ENCODE measurements at places on chromosomes 6 and 20. TPM values are rescaled to one million over a fixed set of nuclear protein-coding genes. Genes with fewer than 3 reads are reported as not detected.

RIPOR3 gene
- 8.4 TPM for total RNA-seq

KCNQ2 gene
- total RNA-seq: not detected

BNIP5 gene
- total RNA-seq: 0.12 TPM

BMP7 gene
- total RNA-seq: 1.3 TPM

TGM3 gene
- not detected for total RNA-seq

CST4 gene
- total RNA-seq: not detected

DNA sequence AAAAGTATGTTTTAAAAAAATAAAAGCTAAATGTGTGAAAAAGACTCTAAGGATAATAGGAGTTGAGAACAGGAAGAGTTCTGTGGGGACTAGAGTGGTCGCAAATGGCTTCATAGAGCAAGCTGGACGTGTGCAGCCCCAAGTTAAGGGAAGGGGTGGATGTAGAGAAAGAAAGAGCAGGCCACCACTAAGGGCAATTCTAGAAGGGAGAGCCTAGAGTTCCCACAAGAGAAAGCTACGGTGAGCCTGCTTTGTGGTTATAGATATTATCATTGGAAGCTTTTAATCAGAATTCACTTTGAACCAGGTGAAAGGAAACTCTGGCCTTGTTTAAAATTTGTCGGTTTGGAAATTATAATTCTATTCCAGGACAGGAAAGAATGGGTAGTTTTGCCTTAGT, 101.6 kb downstream of the HIVEP2 start:
- DNase-seq: no peak

GRCh38 chr6:66508433-66508832, 801.4 kb upstream of the EYS start:
- DNase-seq: no peak

DNA sequence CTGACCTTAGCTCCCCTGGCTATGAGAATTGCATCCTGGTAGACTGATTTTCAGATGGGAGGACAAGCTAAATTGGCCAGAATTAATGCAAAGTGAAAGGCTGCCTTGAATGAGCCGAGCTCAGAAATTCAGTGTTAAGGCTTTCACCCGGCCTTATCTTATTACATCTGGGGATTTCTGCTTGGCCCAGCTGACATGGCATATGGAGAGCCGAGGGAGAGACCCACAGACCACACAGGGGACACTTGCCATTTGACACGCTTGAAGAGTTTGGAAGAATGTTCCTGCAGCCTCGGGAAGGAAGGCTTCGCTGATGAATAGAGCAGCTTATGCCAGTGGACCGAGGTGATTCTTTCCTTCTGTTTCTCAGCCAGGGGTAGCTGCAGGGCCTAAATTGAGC, 9.0 kb downstream of the MOCS3 start:
- no peak for DNase-seq

GRCh38 chr20:62760856-62761758, 35.2 kb upstream of the MRGBP start:
- no peak for DNase-seq

DNA sequence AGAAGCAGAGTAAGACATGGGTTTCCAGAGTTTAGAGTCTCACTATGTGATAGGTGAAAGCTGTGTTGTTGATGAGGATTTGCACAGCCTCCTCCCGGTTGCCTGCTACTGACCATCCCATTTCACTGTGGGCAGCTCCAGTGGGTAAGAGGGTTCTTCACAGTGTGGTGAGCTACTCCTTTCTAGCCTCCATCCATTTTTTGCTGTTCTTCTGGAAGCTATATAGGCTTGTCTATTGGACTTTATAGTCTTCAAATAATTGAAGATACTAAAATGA, 13.4 kb downstream of the UST start:
- DNase-seq: no peak

DNA sequence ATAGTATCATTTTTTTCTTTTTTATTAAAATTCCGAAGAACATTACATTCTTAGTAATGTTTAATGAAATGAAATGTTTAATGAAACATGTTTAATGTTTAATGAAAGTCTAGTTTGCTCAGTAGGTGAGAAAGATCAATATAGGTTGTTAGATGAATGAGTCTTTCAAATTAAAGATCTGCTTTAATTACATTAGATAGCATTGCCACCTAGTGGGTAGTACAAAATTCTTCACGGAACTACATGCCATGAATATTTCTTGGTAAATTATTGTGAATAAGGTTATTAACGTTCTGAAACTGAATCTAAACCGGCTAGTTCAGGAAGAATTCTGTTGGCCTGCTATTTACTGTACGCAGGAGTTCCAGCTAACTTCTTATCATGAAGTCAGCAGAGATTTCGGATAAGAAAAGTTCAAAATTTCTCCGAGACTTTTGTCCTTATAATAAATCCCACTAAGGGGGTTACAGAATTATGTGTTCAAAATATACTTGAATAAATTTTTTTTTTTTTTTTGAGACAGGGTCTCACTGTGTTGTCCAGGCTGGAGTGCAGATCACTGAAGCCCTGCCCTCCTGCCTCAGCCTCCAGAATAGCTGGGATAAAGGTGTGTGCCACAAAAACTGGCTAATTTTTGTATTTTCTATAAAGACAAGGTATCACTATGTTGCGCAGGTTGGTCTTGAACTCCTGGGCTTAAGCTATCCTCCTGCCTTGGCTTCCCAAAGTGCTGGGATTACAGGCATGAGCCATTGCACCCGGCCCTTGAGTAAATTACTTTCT, 7.9 kb upstream of the GMNN start:
- no peak for DNase-seq

DNA sequence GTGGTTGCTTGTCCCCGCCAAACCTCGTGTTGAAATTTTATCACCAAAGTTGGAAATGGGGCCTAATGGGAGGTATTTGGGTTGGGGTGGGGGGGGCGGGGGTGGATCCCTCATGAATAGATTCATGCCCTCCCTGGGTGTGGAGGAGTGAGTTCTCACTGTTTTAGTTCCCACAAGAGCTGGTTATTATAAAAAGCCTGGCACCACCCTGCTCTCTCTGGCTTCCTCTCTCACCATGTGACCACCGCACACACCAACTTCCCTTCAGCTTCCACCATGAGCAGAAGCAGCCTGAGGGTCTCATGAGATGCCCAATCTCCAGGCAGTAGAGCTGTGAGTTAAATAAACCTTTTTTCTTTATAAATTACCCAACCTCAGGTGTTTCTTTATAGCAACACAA, 111.3 kb downstream of the PRDM1 start:
- DNase-seq: no peak

GRCh38 chr6:87151471-87151780, 3.9 kb upstream of the ZNF292 start:
- no peak for DNase-seq

DNA sequence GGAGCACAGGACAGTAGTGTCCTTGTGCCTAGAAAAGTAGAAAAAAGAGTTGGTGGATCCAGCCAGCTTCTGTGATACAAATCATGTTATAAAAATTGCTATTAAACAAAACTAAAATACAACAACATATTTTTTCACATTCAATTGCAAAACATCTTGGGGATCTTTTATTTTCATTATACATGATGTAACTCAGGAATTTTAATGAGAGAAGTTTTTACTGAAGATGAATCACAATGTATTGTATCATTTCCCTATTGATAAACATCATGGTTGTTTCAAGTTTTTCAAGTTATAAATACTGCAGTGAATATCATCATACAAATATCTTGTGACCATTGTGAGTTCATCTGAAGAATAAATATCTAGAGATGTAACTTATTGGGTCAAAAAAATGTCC, 608.0 kb downstream of the PHF3 start:
- no peak for DNase-seq

DNA sequence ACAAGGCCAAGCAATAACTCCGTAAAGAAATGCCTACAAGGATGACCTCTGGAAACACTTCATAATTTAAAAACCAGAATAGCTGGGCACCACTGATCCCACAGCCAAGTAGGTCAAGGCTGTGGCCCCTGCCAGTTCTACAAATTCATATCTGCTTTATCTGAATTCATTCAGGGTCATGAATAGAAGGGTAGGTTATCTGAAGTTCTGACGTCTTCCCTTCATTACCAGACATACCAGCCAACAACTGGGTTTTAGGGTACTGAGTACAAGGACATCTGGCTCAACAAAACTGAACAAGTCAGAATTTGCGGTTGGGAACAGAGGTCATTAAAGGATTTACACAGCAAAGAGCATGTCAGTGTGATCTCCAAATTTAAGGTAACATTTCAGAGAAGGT, 26.0 kb downstream of the MAP3K5 start:
- DNase-seq: no peak

GRCh38 chr20:20373091-20373571, 5.2 kb downstream of the INSM1 start:
- DNase-seq: no peak

All from ovary (tissue), 10 donors.